Endothelial cell (in vitro differentiated cells): ENCODE measurements at places on chromosomes 12 and 14.

- DNase-seq: no peak
Observed at GRCh38 chr12:12653922-12654321, 42.1 kb downstream of the GPR19 start.

GRCh38 chr14:49875640-49876198 lies 17.2 kb upstream of the ARF6 start:
- no peak for DNase-seq

GRCh38 chr12:5768581-5769196 lies 176.4 kb downstream of the ANO2 start:
- no peak for DNase-seq

- no peak for DNase-seq
Observed at GRCh38 chr12:60043236-60043635, 447.4 kb downstream of the SLC16A7 start.

DNA sequence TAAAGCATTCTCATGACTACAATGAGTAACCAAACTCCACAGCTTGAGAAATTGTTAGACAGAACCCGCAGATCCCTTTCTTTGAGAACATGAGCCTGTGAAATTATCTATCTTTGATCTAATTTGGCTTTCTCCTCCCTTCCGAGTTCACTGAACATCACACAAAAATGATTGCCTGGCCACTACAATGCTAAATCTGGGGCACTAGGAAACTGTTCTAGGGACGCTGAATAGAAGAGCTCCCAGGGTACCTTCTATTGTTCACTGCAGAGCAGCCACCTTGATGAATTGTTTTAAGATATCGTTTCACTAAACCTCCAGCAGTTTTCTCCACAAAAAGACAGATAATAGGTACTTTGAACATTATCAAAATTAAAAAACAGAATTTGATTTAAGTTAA lies 47.5 kb downstream of the SINHCAF start:
- DNase-seq: no peak

- no peak for DNase-seq
Observed at GRCh38 chr12:93908846-93909567, 231.8 kb downstream of the CRADD start.

- no peak for DNase-seq
Observed at GRCh38 chr12:132407451-132407961, 78.1 kb upstream of the GALNT9 start.

GRCh38 chr12:69872804-69873203 lies 47.8 kb downstream of the MYRFL start:
- DNase-seq: no peak

DNA sequence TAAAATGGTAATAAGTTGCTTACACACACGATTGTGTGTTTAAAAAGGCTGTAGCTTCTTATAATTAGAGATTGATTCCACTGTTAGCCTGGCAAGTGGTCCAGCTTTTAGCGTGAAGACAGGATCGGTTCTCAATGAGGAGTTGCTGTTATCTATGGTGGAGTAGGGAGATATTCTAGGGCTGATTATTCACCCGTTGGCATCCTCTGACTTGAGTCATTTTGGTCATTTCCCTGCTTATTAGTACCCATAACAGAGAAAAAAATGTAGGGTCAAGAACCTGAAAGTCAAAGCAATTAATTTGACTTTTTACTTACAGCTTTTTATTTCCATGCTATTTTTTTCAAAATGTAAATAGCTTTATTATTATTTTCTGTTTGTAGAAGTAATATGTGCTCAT lies 76.0 kb downstream of the KCNK13 start:
- DNase-seq: no peak
